Uterus (tissue), 4 donors: ENCODE measurements at places on chromosomes 3 and 15.
A peak's percentile ranks its signal among the peaks of the same experiment; 100 is the strongest.

DNA sequence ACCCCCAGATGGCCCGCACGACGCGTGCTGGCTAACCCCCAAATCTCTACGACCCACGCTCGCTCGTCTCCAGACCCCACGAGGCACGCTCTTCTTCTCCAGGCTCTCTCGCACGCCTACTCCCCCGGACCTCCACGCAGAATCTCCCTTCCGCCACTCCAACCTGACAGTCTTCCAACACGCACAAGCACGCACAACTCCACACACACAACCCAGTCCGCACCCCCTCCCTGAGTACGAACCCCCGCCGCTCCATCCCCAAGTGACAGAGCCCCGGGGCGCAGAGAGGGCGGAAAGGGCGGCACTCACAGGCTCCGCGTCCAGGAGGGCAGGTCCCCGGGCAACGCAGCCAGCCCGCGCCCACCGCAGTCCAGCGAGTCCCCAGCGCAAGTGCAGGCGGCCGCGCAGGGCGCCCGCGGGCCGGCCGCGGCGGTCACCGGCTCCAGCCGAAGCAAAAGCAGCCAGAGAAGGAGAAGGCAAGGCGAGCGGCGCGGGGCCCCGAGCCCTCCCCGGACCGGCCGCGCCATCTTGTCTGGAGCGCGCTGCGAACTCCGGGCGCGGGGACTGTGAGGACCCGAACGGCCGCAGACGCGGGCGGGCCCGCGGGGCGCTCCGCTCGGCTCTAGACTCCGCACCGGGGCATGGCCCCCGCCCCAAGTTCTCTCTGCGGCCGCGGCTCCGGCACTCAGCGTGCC is 794 bp downstream of the LRIG1 start:
- no peaks in the 10 kb centered on the region for H3K36me3 ChIP-seq
- DNase-seq = peak; percentile 42

DNA sequence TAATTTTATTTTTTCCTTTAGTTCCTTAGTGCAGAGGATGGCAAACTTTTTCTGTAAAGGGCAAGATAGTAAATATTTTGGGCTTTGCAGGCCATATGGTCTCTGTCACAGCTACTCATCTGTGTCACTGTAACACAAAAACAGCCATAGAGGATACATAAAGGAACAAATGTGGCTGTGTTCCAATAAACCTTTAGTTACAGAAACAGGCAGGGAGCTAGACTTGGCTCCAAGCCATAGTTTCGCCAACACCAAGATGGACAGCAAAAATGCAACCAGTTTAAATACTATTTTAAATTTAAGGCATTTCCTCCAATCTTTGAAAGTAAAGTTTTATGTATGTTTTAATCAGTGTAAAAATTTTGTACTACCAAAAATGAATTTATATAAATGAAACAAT is 753.4 kb downstream of the FHIT start:
- no peaks in the 10 kb centered on the region for H3K4me1 ChIP-seq
- H3K27ac ChIP-seq = no peak overlapping the region
- no peak overlapping the region for H3K4me3 ChIP-seq
- H3K36me3 ChIP-seq = no peaks in the 10 kb centered on the region
- DNase-seq = no peak

GRCh38 chr15:29813009-29813408 is 9.3 kb downstream of the TJP1 start:
- H3K4me1 ChIP-seq = no peaks in the 10 kb centered on the region
- H3K27ac ChIP-seq = no peak overlapping the region
- H3K27me3 ChIP-seq = no peaks in the 10 kb centered on the region
- H3K36me3 ChIP-seq = no peaks in the 10 kb centered on the region

GRCh38 chr3:196388956-196389355 is 43.3 kb downstream of the UBXN7 start:
- no peaks in the 10 kb centered on the region for H3K36me3 ChIP-seq
- no peak for DNase-seq
- H3K27ac ChIP-seq = no peak overlapping the region

- no peaks in the 10 kb centered on the region for H3K36me3 ChIP-seq
- no peak overlapping the region for H3K27ac ChIP-seq
- H3K4me3 ChIP-seq = no peak overlapping the region
- no peaks in the 10 kb centered on the region for H3K27me3 ChIP-seq
- DNase-seq = no peak
- no peaks in the 10 kb centered on the region for H3K4me1 ChIP-seq
Measured at GRCh38 chr3:182052332-182052731, 340.6 kb downstream of the SOX2 start.
